AG04449 (cell line): ENCODE measurements at places on chromosomes 1 and 21.

DNA sequence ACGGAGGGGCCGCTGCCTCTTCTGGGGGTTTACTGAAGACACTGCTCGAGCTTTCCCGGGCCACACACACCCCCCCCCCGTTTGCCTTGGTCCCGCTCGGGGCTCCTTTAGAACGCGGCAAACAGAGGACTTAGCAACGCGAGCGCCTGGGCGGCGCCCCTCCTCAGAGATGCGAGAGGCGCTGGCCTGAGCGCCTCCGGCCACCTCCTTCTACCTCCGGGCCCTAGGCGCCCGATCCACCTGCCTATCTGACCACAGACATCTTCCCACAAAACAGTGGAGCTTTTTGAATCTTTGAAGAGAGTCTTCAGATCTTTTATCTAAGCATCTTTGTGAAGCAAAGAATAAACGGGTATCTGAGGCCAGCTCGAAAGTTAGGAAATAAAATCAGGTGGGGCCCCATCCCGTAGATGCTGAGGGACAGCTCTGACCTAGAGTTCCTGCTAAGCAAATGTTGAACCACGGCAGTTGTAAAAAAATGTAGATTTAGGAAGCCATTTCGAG, 436 bp upstream of the TTLL7 start:
- DNase-seq = peak; percentile 4

DNA sequence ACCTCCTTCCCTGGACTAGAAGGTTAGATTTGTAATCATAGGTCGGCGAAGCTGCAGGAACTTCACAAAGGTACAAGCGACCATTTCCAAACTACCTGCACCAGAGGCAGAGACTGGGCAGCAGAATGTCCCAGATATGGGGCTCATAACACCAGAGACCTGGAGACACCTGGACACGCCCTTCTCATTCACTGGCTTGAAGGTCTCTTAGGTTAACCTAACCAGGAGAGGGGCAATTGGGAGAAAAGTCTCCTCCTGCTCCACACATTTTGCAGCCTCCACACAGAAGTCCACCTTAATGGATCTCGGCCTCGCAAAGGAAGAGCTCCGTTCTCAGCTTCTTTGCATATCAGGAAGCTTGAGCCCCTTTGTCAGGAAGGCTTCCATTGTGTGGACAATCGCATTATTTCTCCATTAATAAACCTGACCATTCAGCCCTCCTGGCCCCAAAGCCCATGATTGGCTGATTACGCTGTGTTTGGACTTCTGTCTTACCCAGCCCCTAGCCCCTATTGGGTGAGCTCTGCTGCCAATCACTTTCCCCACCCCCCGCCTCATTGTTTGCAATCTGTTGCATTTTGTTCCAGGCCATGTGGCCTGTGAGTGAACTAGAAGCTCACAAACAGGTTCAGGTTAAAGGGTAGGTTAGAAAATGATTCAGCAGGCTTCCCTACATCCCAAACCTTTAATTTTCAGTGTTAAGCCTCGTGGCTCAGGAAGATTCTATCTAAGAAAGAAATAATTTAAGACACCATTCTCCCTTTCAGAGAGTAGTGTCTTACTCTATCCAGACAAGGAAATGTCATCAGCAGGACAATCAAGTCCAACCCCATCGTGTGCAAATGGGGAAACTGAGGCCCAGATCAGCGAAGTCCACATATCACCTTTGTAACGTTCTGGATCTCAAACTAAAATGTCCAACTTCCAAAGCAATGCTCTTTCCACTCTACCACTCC, 2.8 kb downstream of the MYCL start:
- no peak for DNase-seq

GRCh38 chr1:153842006-153842471, 66.8 kb downstream of the SLC27A3 start:
- DNase-seq = no peak

DNA sequence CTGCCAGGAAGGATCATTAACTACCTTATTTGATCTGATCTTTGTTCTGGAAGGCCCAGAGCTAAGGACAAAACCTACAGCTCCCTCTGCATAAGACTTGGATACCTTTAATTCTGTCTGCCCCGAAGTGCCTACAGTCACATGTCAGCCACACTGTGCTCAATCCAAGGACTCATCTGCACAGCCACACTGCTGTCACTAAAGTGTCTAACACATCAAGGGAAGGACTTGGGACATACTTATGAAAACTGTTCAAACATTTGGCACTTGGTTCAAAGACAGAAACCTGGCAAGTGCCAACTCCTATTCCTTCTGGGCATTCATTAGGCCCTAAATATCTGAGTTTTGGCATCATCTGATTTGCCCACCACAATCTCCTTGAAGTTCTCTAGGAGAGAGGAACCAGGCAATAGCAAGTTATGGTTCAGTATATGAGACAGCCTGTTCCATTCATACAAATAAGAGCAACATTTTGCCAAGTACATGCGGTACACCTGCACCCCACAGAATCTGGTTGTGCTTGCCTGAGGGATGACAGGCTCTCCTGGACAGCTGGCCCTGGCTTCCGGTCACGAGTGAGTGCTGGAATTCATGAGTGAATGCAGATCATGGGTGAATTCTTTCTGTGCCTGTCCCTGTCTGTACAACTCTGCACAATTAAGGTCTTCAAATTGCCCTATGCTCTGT, 105.9 kb downstream of the KCNK1 start:
- DNase-seq = no peak

- DNase-seq = no peak
Observed at GRCh38 chr1:57133686-57134085, 167.9 kb upstream of the C8B start.

- no peak for DNase-seq
Observed at GRCh38 chr21:38927776-38928175, 122.0 kb downstream of the ETS2 start.

DNA sequence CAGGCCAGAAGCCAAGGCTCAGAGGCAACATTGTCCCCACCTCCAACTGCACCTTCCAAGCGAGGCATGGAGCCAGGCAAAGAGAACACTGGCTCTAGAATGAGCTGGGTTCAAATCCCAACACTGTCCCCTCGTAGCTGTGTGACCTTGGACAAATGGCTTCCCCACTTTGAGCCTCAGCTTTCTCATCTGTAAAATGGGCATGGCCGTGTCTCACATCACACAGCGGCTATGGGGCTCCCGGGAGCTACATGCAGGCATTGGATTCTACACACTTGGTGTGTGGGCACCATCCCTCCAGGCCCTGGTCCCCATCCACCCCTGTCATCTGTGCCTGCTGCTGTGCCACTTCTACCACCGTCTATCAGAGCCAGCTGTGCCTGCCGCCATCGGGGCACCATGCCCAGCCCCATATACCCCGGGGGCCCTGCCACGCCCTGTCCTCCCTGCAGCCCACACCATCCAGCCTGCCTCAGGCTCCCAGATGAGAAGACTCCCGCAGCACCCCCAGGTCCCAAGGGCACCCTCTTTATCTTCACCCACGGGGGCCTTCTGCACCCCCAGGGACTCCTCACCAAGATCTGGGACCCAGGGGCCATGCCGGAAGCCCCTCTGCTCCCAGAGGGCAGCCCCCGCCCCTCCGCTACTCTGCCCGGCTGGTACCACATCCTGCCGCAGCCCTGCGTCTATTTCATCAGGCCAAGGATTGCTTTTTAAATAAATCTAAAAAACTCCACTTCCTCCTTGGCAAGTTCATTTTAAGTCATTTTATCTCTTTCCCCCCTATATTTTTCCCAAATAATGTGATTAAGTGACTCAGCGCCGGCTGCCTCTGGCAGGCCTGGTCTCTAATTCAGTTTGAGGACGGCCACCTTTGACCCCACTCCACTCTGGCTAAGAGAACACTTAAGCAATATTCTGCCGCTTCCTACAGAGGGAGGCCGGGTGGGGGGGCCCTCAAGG, 107.8 kb upstream of the TARDBP start:
- no peak for DNase-seq

- DNase-seq = no peak
Observed at GRCh38 chr21:27026501-27026900, 59.6 kb upstream of the ADAMTS5 start.

- no peak for DNase-seq
Observed at GRCh38 chr1:222583079-222583478, 6.7 kb downstream of the TAF1A start.

- DNase-seq = no peak
Observed at GRCh38 chr1:228259368-228259894, 51.6 kb downstream of the OBSCN start.

- no peak for DNase-seq
Observed at GRCh38 chr1:24951337-24951736, 21.3 kb upstream of the RUNX3 start.
